Activated CD4-positive, alpha-beta T cell treated with anti-CD3 and anti-CD28 coated beads, Interleukin-2, amount 50 U/mL, for 1 hour (primary cell): ENCODE measurements at places on chromosomes 13 and 19.

DNA sequence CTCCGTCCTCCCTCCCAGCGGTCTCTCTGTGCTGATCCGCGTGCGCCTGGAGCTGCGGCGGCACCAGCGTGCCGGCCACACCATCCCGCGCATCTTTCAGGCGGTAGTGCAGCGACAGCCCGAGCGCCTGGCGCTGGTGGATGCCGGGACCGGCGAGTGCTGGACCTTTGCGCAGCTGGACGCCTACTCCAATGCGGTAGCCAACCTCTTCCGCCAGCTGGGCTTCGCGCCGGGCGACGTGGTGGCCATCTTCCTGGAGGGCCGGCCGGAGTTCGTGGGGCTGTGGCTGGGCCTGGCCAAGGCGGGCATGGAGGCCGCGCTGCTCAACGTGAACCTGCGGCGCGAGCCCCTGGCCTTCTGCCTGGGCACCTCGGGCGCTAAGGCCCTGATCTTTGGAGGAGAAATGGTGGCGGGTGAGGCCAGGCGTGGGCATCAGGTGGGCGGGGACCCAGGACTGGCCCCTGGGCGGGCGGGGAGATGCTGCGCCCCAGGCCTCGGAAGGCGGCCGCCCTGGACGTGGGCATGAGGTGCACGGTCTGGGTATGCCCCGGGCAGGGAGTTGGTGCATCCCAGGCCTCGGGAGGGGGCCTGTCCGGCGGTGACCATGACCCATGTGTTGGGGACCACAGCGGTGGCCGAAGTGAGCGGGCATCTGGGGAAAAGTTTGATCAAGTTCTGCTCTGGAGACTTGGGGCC, 16.4 kb downstream of the SLC27A1 start:
- DNase-seq: no peak

DNA sequence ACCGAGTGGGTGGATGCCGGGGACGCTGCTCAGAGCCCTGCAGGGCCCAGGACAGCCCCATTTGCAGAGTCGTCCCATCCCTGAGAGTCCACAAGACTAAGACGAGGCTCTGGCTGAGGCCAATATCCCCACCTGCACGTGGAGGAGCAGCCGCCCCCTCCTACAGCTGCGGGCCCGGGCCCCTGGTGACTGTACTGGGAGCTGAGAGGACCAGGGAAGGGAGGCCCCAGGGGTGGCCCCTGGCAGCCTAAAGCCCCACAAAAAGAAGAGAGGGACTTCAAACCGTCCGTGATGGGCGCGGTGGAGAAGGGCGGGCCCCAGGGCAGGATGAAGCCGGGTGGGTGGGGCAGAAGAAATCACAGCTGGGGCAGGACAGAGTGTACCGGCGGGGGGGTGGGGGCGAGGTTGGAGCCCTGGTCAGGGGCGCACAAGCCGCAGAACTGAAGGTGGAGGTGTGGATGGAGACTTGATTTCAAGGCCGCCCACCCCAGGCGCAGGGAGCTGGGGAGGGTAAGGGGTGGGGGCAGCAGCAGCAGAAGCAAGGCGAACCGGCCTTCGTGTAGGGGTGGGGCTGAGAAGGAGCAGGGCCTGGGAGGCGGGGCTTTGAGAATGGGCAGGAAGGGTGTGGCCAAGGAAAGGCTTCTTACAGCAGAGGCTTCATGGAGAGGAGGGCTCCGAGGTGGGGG, 12.9 kb downstream of the CFD start:
- peak; percentile 80 for DNase-seq

- DNase-seq: no peak
Observed at GRCh38 chr19:55188625-55189024, 8.5 kb upstream of the SYT5 start.

GRCh38 chr19:30807278-30807677, 435.1 kb downstream of the ZNF536 start:
- no peak for DNase-seq

DNA sequence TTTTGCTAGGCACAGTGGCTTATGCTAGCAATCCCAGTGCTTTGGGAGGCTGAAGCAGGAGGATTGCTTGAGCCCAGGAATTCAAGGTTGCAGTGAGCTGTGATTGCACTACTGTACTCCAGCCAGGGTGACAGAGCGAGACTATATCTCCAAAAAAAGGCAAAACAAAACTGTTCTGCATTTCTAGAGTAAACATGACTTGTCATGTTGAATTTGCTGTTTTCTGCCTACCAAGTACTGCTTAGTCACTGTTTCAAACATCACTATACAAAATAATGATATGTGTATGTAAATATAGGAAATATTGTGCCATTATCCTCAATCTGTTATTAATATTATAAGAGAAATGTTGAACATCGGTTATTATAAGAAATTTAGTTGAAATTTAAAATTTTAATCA, 9.2 kb downstream of the RFC3 start:
- no peak for DNase-seq

DNA sequence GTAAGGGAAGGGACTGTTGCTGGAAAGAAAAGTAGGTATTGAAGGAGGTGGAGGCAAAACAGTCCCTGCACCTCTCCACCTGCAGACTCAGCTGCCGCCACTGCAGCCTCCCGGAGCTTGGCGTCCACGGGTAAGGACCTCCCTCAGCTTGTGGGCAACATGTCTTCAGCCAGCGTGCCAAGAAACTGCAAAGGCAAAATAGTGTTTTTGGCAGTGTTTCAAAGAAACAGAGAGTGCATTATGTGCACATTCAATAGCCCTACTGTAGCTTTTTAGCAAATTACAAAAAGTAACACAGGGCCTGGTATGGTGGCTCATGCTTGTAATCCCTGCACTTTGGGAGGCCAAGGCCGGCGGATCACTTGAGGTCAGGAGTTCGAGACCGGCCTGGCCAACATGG, 57.4 kb downstream of the ATP11A start:
- DNase-seq: no peak

DNA sequence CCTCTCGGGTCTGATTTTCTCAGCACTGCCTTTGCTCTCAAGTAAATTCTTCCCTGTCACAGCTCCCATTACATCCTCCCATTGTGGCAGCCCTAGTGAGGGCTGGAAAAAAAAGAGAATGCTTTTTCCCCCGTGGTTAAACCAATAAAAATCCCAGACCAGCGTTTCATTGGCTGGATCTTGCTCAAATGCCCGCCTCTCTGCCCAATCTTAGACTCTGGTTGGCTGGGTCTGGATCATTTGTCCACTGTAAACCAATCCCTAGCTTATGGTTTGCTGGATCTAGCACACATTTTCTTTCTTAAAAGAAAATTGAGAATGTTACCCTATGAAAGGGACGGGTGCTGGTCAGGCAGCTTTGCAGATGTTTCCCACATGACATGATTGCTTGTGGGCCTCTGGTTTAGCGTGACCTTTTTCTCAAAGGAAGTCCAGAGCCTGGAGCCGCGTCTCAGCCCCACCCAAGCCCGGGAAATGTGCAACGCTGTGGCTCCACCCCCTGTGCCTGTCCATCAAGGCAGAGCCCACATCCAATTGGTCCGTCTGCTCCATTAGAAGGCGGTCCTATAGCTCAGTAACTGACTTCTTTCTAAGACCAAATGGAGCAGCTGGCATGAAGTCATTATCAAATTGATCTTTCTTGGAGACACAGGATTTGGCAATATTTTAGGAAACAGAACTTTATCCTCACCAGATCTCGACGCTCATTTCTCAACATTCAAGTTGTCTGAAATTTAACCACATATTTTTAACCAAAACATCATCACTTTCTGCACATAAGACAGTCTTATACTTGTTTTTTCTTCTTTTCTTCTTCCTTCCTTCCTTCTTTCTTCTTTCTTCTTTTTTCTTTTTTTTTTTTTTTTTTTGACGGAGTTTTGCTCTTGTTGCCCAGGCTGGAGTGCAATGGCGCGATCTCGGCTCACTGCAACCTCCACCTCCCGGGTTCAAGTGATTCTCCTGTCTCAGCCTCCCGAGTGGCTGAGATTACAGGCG, 2.6 kb upstream of the MCEMP1 start:
- DNase-seq: no peak

- no peak for DNase-seq
Observed at GRCh38 chr19:48442116-48443035, 3.4 kb upstream of the GRWD1 start.

- no peak for DNase-seq
Observed at GRCh38 chr13:65416784-65417183, 1813.4 kb downstream of the PCDH9 start.

DNA sequence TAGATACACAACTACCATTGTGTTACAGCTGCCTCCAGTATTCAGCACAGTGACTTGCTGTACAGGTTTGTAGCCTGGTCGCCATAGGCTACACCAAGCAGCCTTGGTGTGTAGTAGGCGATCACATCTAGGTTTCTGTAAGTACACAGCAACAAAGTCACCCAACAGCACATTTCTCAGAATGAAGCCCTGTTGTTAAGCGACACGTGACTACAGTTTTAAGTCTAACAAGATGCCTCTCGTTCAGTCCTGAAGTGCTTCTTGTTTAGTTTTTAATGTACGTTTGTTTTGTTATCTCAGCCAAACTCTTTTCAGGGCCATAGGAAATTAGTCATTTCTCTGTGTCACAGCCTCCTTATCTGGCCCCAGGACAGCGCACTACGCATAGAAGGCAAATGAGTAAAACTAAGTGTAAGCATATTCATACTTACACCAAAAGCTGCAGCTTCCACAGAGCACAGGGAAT, 50.0 kb upstream of the GPR183 start:
- DNase-seq: no peak

GRCh38 chr19:35340431-35340830, 7.3 kb upstream of the FFAR1 start:
- DNase-seq: no peak

DNA sequence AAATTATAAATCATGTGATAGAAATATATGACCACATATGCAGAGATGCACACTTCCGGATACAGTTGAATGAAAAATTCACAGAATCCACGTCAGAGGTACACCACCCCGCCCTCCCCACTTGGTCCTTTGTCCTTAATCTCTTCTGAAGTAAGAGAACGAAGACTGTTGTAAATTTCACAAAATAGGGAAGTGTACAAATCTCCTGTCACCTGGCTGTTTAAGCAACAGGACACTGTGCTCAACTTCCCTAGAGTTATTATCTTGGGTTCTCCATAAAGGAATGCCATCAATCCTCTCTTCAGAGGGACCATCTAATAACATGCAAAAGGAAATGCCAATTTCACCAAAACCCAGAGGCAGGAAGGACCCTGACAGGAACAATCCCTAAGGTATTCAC, 10.5 kb upstream of the CEACAM6 start:
- no peak for DNase-seq

DNA sequence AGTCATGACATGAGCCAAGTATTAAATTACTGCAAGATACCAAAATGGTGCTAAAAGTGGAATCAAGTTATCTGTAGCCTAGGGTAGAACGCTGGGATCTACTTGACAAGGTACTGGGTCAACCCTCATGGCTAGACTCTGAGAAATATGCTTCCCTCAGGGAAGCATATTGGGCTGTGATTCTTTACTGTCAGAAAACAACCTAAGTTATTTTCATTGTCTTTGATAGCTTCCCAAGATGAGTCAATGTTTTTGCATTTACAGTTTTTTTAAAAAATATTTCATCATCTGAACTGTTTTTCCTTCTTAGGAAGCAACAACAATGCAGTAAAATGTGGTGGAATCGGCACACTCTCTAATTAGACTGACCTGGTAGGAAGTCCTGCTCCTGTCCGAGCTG, 218.0 kb downstream of the RGCC start:
- DNase-seq: no peak

DNA sequence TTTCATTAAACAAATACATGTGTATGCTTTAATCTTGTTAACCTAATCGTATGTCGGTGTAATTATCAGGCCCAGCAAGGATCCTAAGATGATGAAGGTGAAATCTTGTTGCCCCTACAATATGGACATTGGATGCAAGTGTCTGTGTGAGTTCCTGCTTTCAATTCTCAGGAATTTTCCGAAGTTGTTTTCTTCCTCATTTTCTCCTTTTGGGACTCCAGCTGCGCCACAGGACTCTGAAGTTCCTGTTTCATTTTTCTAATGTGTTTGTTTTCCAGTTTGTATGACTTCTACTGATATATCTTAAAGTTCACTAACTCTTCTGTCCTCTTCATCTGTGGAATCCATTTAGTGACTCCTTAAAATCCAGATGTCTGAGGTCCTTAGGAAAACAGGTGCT, 11.9 kb upstream of the OR7D2 start:
- no peak for DNase-seq

DNA sequence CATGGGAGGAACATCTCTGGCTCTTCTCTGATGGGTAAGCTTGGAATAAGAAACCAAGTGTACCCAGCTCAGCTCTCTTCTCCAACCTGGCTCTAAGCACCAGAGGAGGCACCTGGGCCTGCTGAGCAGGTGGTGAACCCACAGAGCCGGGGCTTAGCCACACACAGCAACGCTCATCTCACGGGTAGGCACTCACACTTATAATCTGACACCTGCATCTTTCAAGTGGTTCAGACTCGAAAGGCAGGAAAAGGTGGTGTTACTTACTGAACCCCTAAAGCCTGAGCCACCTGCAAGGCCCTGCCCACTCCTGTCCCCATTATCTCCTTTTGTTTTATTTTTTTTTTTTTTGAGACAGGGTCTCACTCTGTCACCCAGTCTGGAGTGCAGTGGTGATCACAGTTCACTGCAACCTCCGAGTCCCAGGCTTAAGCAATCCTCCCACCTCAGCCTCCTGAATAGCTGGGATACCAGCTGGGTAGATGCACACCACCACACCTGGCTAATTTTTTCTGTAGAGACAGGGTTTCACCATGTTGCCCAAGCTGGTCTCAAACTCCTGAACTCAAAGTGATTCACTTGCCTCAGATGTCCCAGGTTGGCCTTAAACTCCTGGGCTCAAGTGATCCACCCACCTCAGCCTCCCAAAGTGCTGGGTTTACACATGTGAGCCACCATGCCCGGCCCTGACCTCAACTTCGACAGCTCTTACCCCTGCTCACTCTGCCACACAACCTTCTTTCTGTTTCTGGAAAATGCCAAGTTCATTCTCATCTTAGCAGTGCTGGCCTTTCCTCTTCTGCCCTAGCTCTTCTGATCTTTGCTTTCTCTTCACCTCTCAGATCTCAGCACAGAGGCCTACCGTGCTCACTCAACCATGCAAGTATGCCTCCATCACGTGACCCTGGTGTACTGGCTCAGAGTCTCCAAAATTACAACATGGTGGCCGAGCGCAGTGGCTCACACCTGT, 9.7 kb downstream of the FBXL12 start:
- DNase-seq: peak; percentile 24

- DNase-seq: no peak
Observed at GRCh38 chr13:91111476-91112200, 235.8 kb upstream of the MIR17HG start.
